Effector CD4-positive, alpha-beta T cell (primary cell): ENCODE measurements at places on chromosomes 16 and 17.

DNA sequence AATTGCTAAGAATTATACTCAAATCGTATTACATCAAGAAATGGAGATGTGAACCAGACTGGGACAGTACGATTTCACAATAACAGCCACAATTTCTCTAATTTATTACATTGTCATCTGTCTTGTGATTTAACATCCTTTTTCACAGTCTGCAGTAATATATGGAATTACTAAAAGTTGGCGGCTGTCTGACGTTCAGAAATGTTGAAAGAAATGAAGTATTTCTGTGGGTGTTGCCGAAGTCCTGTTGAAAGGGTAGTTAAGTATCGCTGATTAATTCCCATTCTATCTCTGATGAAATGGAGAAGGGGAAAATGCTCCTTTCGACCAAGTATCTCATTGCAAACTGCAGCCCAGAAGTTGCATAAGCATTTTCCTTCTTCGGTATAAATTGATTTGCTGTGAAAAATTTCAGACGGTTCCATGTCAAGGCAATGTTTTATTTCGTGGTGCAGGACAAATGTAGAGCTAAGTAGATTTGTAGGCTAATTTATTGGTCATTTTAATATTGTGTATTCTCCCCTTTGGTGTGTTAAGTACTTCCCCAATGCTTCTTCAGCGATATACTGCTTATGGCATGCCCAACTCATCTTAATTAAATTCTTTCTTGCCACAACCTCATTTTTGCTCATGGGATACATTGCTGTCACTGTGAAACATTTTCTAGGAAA lies 775.2 kb upstream of the RBFOX1 start:
- no peak for DNase-seq

GRCh38 chr16:53219795-53220454 lies 165.1 kb downstream of the CHD9 start:
- DNase-seq = no peak

GRCh38 chr16:56212144-56212543 lies 20.9 kb downstream of the GNAO1 start:
- DNase-seq = no peak

DNA sequence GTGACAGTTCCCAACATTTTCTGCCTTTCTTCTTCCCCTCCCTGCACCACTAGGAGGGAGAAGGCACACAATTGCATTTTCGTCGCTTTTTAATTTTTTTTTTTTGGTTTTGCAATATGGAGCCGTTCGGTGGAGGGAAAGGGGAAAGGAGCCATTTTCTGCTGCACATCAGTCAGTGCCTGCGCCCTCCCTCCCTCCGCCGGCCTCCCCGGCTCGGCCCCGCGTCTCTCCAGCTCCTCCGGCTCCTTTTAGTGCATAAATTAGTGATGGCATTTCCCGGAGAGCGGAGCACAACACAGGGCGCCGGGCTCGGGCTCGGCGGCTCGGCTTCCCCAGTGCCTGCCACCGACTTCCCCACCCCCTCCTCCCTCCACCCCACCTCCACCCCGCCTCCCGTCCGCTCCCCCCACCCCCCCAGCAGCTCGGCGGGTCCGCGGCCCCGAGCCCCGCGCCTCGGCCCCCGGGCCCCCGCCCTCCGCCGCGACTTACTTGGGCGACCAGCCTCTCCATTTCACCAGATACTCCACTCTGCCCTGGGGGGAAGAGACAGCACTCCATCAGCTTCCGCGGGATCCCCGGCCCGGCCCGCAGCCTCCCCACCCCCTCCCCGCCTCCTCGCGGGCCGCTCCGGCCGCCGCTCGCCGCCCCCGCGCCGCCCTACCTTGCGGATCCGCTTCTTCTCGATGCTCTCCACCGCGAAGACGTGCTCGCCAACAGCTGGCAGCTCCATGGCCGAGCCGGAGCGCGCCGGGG lies 542 bp downstream of the CBX4 start:
- DNase-seq = no peak

GRCh38 chr16:4509420-4509819 lies 29.2 kb downstream of the CDIP1 start:
- no peak for DNase-seq

GRCh38 chr17:17741349-17742023 lies 60.2 kb downstream of the RAI1 start:
- DNase-seq = no peak

GRCh38 chr17:66985338-66986237 lies 21.1 kb downstream of the CACNG4 start:
- DNase-seq = no peak

DNA sequence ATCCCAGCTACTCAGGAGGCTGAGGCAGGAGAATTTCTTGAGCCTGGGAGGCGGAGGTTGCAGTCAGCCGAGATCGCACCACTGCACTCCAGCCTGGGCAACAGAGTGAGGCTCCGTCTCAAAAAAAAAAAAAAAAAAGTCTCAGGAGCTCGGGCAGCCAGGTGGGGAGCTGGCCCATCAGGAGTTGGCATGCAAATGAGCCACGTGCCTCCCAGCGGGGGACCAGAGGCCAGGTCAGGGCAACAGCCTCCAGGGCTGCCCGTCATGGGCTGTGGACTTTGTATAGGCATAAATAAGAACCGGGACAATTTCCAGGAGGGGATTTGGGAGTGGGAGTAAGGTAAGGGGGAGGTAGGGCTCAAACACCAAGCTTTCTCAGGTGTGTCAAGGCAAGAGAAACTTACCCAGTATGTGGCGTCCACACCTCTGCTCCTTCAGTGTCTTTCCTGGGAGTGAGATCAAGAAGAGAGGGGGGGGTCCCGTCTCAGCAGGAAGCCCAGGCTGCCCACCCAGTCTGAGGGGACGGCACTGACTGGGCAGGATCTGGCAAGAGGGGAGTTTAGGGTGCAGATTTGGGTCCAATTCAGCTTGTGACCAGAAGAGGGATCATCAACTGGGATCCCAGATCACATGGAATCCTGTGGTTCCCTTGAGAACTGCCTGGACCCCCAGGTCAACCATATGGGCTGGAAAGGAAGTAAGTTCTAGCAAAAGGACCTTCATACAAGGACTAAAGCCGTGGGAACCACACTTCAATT lies 22.3 kb upstream of the G6PC1 start:
- no peak for DNase-seq
